ENCODE measurements at places on chromosomes 5 and 9. TPM values are rescaled to one million over a fixed set of nuclear protein-coding genes. Genes with fewer than 3 reads are reported as not detected.

FCN2 gene
- not detected for total RNA-seq

OLFM1 gene
- not detected for total RNA-seq

SLC27A6 gene
- total RNA-seq, result not detected

DNA sequence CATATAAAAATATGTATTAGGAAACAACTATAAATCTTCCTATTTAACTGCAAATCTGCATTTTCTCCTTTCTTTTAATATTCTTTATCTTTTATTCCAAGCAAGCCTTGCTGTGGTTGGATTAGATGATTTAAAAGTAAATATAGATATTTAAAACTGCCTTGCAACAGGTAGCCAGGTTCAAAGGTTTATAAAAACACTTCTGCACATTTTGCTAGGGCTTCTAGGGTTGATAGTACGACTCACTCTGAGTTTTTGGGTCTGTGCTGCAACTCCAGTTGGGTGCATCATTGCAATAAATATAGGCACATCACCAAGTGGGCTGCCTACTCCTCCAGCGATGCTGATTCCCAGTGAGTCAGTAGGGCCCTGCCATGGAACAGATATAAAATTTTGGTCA is 167.7 kb downstream of the MPDZ start:
- DNase-seq, result no peak

GRCh38 chr5:14424011-14424685 is 157.4 kb upstream of the OTULINL start:
- no peak for DNase-seq

DNA sequence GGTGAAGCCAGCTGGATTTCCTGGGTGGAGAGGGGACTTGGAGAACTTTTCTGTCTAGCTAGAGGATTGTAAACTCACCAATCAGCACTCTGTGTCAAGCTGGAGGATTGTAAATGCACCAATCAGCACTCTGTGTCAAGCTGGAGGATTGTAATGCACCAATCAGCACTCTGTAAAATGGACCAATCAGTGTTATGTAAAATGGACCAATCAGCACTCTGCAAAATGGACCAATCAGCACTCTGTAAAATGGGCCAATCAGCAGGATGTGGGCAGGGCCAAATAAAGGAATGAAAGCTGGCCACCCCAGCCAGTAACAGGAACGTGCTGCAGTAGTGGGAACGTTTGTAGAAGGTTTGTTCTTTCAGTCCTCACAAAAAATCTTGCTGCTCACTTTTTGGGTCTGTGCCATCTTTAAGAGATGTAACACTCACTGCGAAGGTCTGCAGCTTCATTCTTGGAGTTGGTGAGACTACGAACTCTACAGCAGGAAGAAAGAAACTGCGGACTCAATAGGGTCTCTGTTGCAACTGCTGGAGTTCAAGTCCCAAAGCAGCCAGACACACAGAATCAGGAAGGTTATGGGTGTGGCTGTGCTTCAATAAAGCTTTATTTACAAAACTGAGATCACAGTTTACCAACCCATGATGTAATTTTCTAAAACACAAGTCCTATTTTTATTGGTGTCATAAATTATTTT is 145.7 kb upstream of the ERCC6L2 start:
- DNase-seq, result no peak

DNA sequence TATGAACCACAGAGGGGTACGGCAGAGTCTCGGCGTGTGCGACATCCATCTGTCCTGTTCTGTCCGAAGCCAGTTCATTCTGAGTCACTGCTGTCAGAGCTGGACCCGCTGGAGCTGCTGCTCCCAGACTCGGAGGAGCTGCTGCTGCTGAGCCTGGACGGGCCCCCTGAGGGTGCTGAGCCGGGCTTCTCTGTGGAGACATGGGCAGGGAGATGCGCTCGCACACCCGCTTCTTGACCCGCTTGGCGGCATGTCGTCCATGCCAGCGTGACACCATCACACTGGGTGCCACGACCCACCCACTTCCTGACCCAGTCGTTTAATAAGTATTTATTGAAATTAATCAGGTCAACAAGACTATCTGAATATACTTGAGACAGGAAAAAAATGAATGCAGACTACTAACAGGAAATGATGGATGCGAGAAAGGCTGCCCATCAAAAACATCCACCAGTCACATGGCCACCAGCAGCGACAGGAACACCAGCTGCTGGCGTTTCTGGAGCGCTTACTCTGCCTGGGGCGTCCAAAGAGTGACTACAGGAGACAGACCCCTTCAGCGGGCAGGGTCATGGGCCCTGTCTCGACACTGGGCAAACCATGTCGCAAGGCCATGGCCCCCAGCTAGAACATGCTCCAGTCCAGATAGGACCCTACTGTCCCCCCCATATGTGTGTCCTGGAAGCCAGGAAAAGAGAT is 8.4 kb downstream of the BRD3OS start:
- DNase-seq, result no peak

GRCh38 chr5:28499766-28500290 is 1461.4 kb upstream of the CDH9 start:
- no peak for DNase-seq
